Suprapubic skin (tissue), 4 donors: ENCODE measurements at places on chromosomes 5 and 9. TPM values are rescaled to one million over a fixed set of nuclear protein-coding genes. Genes with fewer than 3 reads are reported as not detected.
A peak's percentile ranks its signal among the peaks of the same experiment; 100 is the strongest.

Gene RMI1
- 4.2 TPM for total RNA-seq

Gene GPR21
- total RNA-seq = 1.0 TPM

Gene SRP19
- total RNA-seq = 26.2 TPM

Gene HMCN2
- total RNA-seq = 4.9 TPM

Gene WWC1
- 28.3 TPM for total RNA-seq

Gene C5orf34
- 0.89 TPM for total RNA-seq

GRCh38 chr5:34818717-34819116 lies 20.2 kb upstream of the TTC23L start:
- no peaks in the 10 kb centered on the region for H3K4me1 ChIP-seq
- H3K27me3 ChIP-seq = no peaks in the 10 kb centered on the region
- H3K4me3 ChIP-seq = no peak overlapping the region
- H3K36me3 ChIP-seq = peaks cover 24% of the 10 kb centered on the region
- no peak overlapping the region for H3K27ac ChIP-seq

GRCh38 chr9:123927625-123928532 lies 2.0 kb downstream of the DENND1A start:
- peaks cover 22% of the 10 kb centered on the region for H3K4me1 ChIP-seq
- no peak overlapping the region for H3K27ac ChIP-seq
- H3K36me3 ChIP-seq = no peaks in the 10 kb centered on the region
- H3K4me3 ChIP-seq = no peak overlapping the region
- DNase-seq = no peak
- H3K27me3 ChIP-seq = no peaks in the 10 kb centered on the region

DNA sequence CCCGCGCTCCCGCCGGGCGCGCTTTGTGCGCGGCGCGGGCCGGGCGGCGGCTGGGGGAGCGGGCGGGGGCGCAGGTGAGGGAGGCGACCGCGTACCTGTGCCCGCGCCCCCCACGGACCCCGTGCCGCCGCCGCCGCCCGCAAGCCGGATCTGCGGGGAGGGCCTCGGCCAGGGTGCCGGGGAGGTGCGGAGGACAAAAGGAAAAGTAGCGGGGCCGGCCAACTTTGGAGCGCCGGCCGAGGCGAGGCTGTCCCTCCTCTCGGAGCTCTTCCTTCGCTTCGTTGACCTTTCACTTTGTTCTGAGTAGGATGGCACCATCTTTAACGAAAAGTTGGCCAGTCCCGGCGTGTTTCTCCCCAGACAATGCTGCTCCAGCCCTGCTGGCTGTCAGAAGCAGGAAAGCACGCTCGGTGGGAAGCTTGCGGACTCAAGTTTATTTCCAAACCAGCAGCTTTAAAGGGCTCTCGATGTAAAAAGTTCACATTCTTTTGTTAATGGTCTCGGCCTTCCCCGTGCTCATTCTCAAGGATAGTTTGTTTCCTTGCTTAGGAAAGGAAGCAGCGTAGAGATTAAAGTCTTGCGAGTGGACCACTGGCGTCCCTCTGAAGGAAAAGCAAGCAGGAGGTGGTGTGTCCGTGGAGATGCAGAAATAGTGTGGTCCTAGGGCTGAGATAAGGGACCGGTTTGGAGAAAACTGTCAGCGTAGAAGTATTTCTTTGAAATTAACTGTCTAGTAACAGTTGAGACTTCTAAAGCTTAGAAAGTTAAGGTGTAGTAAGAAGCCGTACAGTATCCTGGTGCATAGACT lies 639 bp downstream of the EHMT1 start:
- H3K4me3 ChIP-seq = peak overlapping the region; percentile 80
- no peaks in the 10 kb centered on the region for H3K27me3 ChIP-seq
- no peak for DNase-seq
- peaks cover 14% of the 10 kb centered on the region for H3K36me3 ChIP-seq
- H3K4me1 ChIP-seq = peaks cover 54% of the 10 kb centered on the region
- H3K27ac ChIP-seq = peak overlapping the region; percentile 91

DNA sequence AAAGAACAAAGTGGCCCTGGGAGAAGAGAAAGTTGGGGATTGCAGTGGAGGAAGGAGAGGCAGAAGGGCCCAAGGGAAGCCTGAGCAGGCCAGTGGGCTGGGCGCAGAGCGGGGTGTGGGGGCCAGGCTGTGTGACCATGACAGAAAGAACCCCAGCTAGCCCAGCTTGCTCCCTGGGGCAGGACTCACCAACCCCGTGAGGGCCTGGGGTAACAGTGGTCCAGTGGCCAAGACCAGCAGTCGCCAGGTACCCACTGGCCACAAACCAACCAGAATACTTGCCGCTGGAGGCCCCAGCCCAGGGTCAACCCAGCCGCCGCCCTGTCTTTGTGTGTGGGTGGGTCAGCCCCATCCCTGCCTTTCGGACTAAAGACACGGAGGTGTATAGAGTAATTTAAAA lies 146.5 kb downstream of the CACNA1B start:
- H3K27me3 ChIP-seq = peaks cover 59% of the 10 kb centered on the region
- H3K27ac ChIP-seq = no peak overlapping the region
- H3K36me3 ChIP-seq = no peaks in the 10 kb centered on the region
- H3K4me3 ChIP-seq = no peak overlapping the region
- peaks cover 14% of the 10 kb centered on the region for H3K4me1 ChIP-seq
- peak; percentile 21 for DNase-seq

- no peaks in the 10 kb centered on the region for H3K36me3 ChIP-seq
- DNase-seq = no peak
- peaks cover 28% of the 10 kb centered on the region for H3K4me1 ChIP-seq
- H3K27me3 ChIP-seq = no peaks in the 10 kb centered on the region
These were observed 163.4 kb downstream of the HSD17B3 start for GRCh38 chr9:96138616-96139015.
